A549 treated with GW870086 at 1 μM for 4 hours (cell line): ENCODE measurements at places on chromosomes 7 and 10. TPM values are rescaled to one million over a fixed set of nuclear protein-coding genes. Genes with fewer than 3 reads are reported as not detected.

Gene ANKRD2
- 4.2 to 6.9 TPM (median 4.9 TPM) in 5 replicates for total RNA-seq

Gene CCDC3
- 0.86 to 1.3 TPM (median 0.91 TPM) in 5 replicates for total RNA-seq

Gene SGCE
- total RNA-seq = 47.9 to 55.9 TPM (median 50.2 TPM) in 5 replicates

Gene DTX2
- total RNA-seq = 33.1 to 37.3 TPM (median 34.4 TPM) in 5 replicates

Gene ARID5B
- 1.2 to 2.0 TPM (median 1.7 TPM) in 5 replicates for total RNA-seq
